ENCODE measurements at places on chromosomes 12 and 14.

DNA sequence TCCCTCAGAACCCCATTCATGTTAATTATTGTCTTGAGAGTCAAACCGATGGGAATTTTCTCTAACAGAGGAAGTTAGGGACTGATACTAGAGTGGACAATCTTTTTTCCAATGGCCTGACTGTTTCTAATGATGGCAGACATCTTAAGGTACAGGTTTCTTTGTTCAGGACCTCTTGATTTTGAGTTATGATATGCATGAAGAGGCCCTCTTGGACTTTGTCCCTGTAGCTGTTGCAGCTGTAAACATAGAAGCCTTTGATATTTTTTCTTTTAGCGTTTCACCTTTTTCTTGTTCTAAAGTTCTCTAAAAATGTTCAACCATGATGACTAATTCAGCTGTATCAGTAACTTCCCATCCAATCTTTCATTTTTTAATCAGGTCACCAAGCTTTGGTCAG lies 53.0 kb downstream of the LGR5 start:
- no peak for DNase-seq

GRCh38 chr12:125061229-125061628 lies 4.0 kb upstream of the AACS start:
- DNase-seq: no peak

DNA sequence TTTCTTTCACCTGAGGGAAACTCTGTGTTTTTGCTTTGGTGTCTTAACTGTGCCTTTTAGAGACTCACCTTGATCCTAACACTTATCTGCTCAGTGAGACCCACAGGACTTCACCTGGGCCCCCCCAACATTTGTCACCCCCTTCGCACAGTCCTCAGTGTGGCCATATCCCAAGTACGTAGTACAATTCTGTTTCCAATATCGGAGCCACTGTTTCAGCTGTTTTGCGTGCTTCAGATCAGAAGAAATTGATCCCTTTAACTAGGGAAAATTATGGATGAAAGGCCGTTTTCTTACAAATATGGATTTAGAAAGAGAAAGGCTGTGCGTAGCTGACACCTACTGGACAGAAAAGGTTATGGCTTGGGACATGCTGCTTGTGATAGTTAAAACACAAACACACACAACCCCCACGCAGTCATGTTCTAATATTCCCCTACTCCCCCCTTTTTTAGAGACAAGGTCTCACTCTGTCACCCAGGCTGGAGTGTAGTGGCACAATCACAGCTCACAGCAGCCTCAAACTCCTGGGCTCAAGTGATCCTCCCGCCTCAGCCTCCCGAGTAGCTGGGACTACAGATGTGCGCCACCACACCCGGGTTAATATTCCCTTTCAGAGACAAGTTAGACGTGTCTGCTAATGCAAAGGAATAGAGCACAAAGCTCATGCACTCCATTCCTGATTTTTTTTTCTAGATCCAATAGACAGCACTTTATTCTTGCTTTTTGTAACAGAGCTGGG lies 3.6 kb upstream of the SLC7A8 start:
- no peak for DNase-seq

- no peak for DNase-seq
Measured at GRCh38 chr12:58349161-58349560, 407.8 kb downstream of the ATP23 start.

GRCh38 chr14:67516676-67517075 lies 16.4 kb upstream of the PLEKHH1 start:
- DNase-seq: no peak
